ENCODE measurements at places on chromosomes 12 and 14.
A peak's percentile ranks its signal among the peaks of the same experiment; 100 is the strongest.

GRCh38 chr12:26158078-26158764 lies 33.4 kb upstream of the BHLHE41 start:
- no peak for DNase-seq

DNA sequence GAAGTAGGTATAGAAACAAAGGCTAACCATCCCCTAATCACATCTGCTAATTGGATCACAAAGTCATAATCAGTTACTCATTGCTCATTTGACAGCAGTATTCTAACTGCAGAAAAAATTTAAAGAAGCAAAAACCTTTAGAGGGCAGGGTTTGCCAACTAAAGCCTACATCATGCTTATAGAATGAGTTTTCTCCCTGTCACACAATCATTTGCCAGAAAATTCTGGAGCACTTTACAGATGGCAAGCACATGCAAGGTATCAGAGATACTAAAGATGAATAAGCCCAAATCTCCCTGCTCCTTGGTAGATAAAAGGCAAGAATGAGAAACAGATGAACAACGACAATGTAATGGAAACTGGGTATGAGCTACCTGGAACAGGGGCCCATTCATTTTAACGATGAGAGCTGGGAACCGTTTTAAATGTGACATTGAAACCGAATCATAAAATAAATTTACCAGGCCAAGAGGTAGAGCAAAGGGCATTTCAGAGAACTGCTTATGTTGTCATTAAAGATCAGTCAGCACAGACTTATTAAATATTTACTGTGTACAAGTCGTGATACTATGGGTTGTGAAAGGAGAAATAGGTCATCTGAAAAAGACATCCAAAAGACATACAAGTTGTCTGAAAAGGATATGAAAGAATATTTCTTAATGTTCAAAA lies 211.4 kb upstream of the ABCD2 start:
- no peak for DNase-seq

- peak; percentile 5 for DNase-seq
These were observed 75.5 kb upstream of the CAND1 start for GRCh38 chr12:67193704-67194103.

GRCh38 chr12:78376257-78376656 lies 488.3 kb upstream of the SYT1 start:
- no peak for DNase-seq

- DNase-seq, result no peak
These were observed 19.9 kb upstream of the CEP170B start for GRCh38 chr14:104845033-104845666.
